Activated CD4-positive, alpha-beta T cell treated with anti-CD3 and anti-CD28 coated beads for 36 hours (primary cell): ENCODE measurements at places on chromosomes 6 and 20.
A peak's percentile ranks its signal among the peaks of the same experiment; 100 is the strongest.

DNA sequence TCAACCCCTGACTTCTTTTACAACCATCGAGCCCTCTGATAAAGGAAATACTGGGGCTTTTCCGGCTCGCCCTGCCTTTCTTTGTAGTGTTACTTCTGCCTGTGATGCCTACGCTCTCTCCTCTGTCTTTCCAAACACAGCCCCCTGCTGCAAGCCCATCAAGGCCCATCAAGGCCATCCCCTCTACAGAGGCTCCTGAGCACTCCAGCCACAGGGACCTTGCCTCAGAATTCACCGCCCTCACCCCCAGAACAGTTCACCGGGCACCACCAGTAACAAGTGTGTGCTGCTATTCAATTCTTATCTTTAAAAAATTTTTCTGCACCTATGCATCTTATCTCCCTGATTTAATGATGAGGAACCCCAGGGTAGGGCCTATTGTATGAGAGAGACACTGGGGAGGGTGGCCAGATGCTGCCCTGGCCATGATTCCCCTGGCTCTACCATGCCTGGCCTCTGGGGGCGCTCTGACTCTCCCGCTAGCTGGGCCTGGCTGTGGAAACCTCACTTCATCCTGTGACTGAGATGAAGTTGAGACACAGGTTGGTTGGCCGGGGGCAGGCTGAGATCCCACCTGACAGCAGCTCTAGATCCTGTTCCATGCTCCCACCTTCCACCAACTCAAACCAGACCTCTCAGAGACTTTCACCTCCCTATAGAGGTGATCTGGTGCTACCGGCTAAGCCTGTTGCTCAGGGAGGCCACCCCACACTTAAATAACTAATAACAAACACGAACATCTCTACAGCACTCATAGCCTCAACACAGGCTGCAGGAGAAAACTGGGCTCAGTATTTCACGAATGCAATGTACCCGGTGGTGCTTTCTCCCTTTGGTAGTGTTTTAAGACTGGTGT is 19.2 kb upstream of the GLP1R start:
- peak; percentile 80 for DNase-seq

DNA sequence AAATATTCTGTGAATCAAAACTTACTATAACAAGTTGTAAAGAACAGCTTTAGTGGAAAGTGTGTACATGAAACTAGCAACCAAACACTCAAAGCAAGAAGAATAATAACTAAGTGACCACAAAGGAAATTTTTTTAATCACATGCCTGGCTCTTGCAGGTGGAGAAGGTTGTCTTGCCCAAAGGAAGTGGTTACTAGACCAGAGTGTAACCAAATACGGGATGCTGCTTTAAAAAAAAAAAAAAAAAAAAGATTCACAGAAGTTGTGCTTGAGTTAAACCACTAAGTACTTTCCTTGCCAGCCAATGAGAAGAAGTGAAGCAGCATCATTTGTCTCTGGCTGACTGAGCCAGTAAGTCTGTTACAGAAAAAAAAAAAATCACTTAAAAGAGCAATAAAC is 19.1 kb upstream of the HLA-DQB1 start:
- peak; percentile 17 for DNase-seq

GRCh38 chr6:156617941-156618340 is 159.2 kb upstream of the ARID1B start:
- no peak for DNase-seq

DNA sequence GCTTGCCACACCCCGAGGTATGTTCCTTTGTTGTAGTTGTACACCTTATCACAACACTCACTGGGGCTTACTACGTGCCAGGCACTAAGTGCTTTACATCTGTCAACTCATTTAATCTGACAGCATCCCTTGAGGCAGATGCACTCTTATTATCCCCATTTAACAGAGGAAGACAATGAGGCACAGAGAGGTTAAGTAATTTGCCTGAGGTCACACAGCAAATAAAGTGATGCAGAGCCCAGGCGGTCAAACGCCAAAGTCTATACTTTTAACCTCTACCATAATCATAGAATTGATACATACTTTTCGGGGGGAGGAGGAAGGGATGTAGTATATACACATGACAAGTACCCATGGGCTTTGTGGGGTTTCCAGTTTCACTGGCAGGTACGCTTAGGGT is 37.7 kb downstream of the MDFI start:
- no peak for DNase-seq

GRCh38 chr6:140380427-140381218 is 1006.2 kb upstream of the CITED2 start:
- no peak for DNase-seq

- peak; percentile 79 for DNase-seq
Observed at GRCh38 chr20:50120935-50121693, 8.2 kb upstream of the UBE2V1 start.

GRCh38 chr20:17721802-17722486 is 22.2 kb downstream of the BANF2 start:
- no peak for DNase-seq

DNA sequence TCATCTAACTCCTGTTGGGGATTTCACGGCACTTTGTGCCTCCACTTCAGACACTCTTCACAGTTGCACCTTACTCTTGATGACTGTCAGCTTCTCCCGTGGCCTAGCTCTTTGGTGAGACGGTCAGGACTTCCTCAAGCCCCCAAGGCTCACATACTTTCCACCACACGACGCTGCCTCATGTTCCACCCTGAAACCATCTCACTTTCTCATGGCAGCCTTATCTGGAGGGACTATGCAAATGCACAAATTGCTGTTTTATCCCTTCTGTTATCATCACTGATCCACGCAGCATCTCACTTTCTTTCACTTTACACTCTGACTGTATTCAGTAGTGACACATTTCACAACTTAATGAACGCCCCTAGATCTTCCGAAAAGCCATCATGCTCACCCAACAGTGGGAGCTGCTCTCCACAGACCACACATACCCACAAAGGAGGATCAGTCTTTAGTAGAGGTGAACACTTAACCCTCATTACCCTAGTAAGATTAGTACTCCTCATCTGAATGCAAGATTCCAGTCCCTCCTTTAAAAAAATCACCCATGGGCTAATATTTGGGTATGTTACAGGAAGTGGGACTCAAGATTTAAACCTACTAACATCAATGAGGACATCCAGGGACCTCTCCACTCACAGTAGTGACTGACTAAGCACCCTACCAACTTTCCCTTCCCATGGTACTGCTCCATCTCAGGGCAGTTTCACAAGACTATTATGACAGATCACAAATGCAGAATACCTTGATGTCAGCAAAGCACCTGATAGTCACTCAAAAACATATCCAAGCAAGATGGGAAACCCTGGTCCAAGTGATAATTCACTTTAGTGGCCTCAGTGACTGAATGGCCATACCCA is 35.4 kb downstream of the FYN start:
- DNase-seq = peak; percentile 75

GRCh38 chr20:50129662-50130355 is 16.9 kb upstream of the UBE2V1 start:
- DNase-seq = peak; percentile 36

- peak; percentile 75 for DNase-seq
Observed at GRCh38 chr6:26197933-26198721, 110.9 kb downstream of the HFE start.

- no peak for DNase-seq
Observed at GRCh38 chr6:36780442-36781177, 58.6 kb downstream of the CPNE5 start.

- no peak for DNase-seq
Observed at GRCh38 chr6:53327017-53327395, 21.7 kb downstream of the ELOVL5 start.

- no peak for DNase-seq
Observed at GRCh38 chr20:707451-708110, 32.0 kb upstream of the SCRT2 start.

GRCh38 chr6:52416629-52417151 is 3.5 kb upstream of the EFHC1 start:
- DNase-seq = peak; percentile 53

- peak; percentile 4 for DNase-seq
Observed at GRCh38 chr6:36115412-36115811, 14.9 kb upstream of the MAPK13 start.
